Camera-type eye (tissue), 1 donor: ENCODE measurements at places on chromosomes 4 and X. TPM values are rescaled to one million over a fixed set of nuclear protein-coding genes. Genes with fewer than 3 reads are reported as not detected.

NIPAL1 gene
- total RNA-seq = 35.3 TPM

PPARGC1A gene
- 40.5 TPM for total RNA-seq

FAM133A gene
- total RNA-seq = 1.4 TPM

AMOT gene
- total RNA-seq = 30.5 TPM

ADRA2C gene
- 8.5 TPM for total RNA-seq

MAMLD1 gene
- total RNA-seq = 5.6 TPM

ARMCX4 gene
- total RNA-seq = 23.3 TPM

MGARP gene
- total RNA-seq = 98.1 TPM

GCNA gene
- 5.6 TPM for total RNA-seq

SLC49A3 gene
- total RNA-seq = 3.5 TPM

RADX gene
- total RNA-seq = 7.9 TPM

RNF212 gene
- total RNA-seq = 1.6 TPM

VCX3A gene
- not detected for total RNA-seq

PABPC5 gene
- 8.4 TPM for total RNA-seq

SYP gene
- 152 TPM for total RNA-seq

LRPAP1 gene
- 169 TPM for total RNA-seq

LCORL gene
- 204 TPM for total RNA-seq

ZNF81 gene
- 15.6 TPM for total RNA-seq

IL2 gene
- not detected for total RNA-seq
